Cerebellar cortex (tissue), 1 donor: ENCODE measurements at places on chromosomes 7 and 10.

DNA sequence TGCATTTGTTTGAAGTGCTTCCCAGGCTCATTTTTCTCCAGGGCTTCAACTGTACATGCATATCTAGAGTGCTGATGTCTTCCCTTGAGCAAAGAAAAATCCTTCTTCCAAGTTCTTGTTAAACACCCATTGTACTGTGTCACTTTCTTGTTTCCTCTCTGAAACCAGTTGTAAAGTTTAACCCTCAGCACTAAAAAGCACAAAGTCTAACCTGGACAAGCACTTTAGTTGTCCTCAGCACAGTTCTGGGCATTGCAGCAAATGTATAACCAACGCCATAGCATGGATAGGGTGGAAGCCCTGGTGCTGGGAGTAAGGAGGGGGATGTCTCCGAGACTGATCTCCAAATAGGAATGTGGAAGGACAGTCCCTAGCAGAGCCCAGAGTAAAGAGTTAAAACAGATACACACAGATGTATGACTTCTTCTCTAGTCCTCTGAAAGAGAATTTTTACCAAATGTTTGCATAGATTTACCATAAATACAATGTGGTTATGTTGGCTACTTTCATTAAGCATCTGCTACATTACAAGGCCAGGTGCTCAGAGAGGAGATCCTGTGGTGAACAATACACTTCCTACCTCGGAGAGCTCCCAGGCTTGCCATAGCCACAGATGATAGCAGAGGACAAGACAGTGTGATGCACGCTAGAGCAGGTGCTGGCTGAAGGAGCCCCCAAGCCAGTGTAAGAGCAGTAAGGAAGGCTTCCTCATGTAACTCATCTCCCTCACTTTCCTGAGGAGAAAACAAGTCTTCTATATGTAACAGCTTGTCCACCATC is 57.0 kb downstream of the DNAJC12 start:
- peak; percentile 73 for DNase-seq

DNA sequence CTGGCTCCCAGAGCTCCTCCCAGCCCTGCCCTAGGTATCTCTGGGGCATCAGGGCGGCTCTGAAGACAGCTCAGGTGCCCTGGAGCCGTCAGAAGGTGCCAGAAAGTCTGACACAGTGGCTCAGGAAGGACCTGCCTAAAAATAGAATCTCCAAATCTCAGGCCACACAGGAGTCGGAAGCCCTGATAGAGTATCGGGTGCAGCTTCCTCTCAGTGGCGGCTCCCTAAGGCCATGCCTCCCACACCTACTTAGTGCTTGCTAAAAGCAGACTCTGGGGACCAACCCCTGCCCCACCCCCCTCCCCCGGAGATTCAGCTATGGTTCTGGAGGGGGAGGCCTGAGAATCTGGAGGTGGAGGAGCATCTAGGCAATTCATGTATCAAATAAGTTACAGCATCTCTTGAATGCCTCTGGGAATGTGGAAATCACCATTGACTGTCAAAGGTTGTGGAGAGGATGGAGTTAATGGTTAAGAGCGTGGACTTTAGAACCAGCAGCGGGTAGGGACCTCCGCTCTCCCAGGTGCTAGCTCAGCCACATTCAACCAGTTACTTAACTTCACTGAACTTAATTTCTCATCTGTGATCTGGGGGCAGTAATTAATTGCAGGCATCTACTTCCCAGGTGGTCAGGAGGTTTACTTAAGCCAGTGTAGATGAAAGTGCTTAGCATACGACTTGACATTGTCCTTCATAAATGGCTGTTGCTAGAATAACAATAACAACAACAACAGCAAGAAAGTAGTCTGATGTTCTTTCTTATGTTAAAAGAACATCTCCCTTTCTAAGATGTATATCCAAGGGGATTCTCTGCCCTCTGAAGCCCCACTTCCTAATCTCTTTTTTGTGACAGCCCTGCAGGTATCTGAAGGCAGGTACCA is 38.6 kb upstream of the MXI1 start:
- peak; percentile 33 for DNase-seq

DNA sequence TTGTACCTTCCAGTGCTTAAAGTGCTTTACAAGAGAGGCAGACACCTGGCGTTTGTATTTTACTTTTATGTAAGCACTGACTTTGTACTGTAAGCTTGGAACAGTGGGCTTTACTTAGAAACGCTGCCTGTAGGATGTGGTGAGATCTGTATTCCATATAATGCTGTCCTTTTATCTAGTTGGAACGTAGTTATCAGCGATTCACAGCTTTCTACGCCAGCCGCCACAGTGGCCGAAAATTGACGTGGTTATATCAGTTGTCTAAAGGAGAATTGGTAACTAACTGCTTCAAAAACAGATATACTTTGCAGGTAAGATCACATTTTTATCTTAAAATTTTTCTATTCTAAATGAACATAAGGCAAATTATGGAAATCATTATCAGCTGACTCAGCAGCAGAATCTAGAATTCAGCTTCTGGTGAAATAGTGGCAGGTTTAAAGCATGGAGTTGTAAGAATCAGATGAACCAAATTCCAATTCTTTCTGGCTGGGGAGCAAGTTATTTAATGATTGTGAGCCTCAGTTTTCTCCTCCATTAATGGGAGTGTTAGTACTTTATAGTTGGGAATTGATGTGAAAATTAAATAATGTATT is 91.5 kb downstream of the CUL1 start:
- no peak for DNase-seq

DNA sequence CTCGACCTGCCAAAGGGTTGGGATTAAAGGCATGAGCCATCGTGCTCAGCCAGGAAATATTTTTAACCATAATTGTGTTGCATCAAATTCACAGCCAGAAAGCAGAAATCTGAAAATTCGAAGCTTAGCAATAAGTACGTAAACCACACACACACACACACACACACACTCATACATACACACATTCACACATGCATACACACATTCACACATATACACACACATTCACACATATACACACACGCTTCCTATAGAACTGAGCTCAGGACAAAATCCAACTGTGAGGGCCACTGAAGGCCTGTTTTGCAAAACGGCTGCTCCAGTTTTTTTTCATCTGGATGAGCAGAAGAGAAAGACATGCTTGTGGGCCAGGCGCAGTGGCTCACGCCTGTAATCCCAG is 25.0 kb upstream of the GTF2I start:
- DNase-seq: no peak

DNA sequence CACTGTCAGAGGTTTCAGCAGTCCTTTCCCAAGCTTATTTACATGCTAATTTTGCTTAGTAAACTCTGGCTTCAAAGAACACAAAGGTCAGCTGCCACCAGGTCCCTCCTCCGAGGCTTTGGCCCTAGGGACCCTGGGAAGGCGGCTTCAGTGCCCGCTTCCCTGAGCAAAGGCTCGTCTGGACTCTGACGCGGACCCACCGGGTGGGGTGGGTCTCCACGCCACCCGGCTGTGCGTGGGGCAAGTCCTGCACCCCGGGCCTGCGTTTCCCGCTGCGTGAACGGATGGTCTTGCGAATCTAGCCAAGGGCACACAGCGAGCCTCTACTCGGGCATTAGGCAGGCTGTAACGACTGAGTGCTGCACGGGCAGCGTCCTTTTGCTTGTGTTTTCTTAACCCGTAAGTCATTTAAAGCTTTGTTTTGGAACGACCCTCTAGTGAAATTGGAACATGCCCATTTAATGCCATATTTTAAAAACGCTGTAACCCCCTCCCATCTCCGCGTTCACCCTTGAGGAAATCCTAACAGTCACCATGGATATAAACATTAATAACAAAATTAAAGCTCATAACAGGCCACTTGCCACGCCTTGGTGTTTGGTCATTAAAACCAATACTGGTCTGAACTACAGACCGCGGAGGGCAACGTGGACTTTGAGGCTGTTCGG is 828 bp downstream of the BNIP3 start:
- DNase-seq: no peak

DNA sequence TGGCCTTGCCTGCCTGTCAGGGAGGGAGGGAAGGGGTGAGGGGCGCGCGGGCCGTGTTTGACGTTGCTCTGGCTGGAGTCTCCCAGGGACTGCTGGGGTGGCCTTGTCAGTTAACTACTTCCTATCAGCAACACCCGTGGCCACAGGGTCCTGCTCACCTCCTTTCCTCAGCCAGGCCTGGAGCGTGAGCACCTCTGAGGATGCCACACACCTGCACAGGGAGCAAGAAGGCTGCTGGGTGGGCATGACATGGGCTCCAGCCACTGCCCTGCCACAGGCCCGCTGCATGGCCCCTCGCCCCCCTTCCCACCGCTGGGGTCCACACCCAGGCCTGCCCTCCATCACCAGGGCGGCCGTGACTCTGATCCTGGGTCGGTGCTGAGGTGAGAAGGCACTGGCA is 212.4 kb downstream of the ELFN1 start:
- no peak for DNase-seq

DNA sequence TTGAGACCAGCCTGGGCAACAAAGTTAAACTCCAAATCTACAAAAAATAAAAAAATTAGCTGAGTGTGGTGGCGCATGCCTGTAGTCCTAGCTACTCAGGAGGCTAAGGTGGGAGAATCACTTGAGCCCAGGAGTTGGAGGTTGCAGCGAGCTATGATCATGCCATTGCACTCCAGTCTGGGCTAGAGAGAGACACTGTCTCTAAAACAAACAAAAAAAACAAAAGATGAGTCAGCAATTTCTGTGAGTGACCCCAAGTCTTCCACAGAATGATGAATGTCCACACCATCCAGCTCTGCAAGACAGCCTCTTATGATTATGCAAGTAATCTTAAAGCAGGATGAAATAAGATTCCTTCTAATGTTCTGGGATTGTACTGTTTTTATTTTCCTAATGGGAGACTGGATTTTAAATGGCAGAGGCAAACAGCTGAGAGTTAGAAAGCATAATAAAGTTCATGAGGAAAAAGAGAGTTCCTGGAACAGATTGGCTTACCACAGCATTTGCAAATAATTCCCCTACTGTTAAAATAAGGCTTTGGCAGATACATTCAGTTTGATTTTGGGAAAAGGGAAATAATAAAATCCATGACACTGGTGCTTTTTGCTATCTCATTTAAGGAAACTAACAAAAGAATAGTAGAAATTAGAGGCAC is 18.9 kb upstream of the PRKAR2B start:
- no peak for DNase-seq

DNA sequence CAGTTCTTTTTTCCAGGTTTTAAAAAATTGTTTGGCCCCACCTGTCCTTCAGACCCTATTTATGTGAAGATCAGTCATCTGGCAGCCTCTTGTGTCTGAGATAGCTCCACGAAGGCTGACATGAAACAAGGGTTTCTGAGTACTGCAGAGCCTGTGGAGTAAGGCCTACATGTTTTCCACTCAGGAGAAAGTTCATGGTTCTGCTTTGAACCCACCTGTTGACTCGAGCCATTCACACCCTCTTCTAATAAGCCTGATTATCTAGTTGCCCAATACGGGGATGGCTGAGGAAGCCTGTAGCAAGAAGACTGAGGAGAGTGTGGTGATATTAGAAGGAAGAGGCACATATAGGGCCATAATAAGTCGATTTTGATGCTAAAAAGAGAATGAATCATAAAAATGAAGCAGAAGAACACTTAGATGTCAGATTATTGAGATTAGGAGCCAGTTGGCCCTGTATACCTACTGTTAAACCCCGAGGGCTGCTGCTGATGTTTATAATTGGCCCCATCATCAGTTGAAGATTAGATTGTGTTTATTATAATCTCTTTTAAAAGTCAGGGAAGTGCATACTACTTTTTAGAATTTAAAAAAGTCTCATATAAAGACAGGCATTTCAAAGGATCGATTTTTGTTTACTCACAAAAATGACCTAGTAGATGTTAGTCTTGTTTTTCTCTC is 109.4 kb downstream of the CDK14 start:
- DNase-seq: no peak

DNA sequence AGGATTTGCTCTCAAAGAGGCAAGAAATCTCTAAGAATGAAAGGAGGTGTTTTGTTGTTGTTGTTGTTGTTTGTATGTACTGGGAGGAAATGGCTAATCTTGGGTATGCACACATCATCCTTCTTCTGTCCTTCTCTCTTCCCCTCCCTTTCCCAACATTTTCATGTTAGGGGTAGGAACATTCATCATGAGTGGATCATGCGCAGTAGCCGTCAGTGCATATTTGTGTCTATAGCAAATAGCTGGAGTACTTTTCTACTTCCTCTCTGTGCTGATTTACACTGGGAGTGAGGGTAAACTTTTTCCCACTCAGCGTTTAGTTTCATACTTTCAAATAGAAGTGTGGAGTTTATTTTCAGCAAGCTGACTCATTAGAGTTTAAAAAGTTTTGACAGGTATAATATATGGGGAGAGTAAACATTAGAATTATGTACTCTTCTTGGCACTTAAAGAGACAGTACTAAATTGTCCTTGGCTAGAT is 80.5 kb upstream of the PRKG1 start:
- no peak for DNase-seq

- no peak for DNase-seq
These were observed 152.3 kb downstream of the CELF2 start for GRCh38 chr10:11169976-11170375.

- DNase-seq: no peak
These were observed 355.4 kb downstream of the HGF start for GRCh38 chr7:81414411-81414810.

- no peak for DNase-seq
These were observed 34.6 kb downstream of the ARL3 start for GRCh38 chr10:102679596-102679995.

GRCh38 chr7:137591421-137591837 is 247.9 kb upstream of the PTN start:
- DNase-seq: no peak

DNA sequence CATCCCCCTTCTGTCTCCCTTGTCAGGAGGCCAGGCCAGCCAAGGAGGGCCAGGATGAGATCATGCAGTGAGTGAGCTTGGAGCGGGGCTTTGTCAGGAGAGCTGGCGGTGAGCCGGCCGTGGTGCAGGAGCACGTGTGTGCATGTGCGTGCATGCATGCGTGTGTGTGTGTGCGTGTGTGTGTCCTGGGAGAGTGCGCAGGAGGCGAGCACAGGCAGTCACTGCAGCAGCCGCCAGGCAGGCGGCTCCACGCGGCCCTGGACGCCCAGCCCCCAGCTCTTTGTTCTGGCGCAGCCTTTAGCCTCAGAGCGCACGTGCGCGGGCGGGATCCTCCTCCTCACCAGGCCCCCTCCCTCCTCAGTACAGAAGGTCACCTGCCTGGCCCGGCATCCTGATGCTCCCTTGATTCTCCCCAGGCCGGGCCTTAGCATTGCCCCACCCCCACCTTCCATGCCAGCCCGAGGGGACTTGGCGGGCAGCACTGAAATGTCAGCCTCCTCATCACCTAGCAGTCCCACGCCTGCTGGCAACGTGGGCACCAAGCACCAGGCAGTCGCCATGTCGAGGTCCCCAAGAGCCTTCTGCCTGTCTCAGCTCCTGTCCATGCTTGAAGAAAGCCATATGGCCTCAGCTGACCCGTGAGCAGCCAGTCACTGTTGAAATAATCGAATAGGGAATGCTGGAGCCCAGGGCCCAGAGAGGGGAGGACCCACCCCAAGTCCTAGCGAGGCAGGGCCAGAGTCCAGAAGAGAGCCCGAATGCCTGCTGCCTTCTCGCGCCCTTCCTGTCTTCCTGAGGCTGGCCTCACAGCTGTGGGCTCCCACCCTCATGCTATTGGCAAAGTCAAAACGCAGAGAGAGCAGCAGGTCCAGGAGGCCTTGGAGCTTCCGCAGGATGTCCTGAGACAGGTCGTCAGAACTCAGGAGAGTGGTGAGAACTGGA is 125.9 kb upstream of the PPIF start:
- DNase-seq: peak; percentile 80
